Activated CD8-positive, alpha-beta memory T cell treated with anti-CD3 and anti-CD28 coated beads for 48 hours (primary cell): ENCODE measurements at places on chromosomes 3 and 15.

- DNase-seq, result no peak
Observed at GRCh38 chr3:179269152-179269707, 18.3 kb upstream of the KCNMB3 start.

GRCh38 chr15:65244638-65245037 is 33.4 kb upstream of the CILP start:
- no peak for DNase-seq

GRCh38 chr3:165188452-165188851 is 7.7 kb downstream of the SLITRK3 start:
- DNase-seq, result no peak

DNA sequence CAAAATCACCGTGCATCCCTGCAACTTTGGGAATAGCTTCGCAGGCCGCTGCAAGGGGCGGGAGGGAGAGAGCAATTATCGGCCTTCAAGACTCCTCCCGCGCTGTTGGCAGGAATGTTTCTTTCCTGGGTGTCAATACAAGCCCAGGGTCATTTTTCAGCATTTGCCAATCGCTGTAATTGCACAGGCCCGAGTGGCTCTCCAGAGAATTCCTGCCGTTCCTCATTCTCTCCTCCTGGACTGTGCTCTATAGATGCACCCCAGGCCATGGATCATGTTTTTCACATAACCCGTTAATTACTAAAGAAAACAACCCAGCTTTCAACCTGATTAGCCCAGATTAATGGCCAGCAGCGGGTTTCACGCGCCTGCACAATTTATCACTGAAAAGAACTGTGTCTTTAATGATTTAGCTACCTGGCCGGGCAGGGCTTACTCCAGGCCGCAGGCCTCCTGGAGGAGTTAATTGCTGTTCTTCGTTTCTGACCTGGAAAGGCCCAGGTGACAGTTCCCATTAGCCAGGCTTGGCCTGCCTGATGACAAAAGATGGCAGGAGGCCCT is 144.3 kb downstream of the OPA1 start:
- no peak for DNase-seq

- DNase-seq, result no peak
Observed at GRCh38 chr15:73787621-73788020, 34.5 kb upstream of the INSYN1 start.

DNA sequence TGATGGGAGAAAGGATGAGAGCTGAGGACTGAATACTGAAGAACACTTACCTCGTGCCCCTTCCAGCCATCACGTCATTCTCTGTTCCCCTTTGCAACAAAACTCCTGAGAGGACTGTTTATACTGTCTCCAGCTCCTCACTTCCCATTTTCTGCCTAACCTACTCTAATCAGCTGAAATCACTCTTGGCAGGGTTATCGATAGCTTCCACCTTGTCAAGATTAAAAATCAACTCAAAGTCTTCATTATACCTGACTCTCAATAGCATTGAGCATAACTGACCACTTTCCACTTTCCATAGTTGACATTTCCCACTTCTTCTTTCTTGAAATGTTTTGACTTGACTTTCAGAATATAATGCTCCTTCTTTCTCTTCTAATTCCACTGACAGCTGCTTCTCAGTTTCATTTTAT is 4.3 kb downstream of the BTBD1 start:
- no peak for DNase-seq

DNA sequence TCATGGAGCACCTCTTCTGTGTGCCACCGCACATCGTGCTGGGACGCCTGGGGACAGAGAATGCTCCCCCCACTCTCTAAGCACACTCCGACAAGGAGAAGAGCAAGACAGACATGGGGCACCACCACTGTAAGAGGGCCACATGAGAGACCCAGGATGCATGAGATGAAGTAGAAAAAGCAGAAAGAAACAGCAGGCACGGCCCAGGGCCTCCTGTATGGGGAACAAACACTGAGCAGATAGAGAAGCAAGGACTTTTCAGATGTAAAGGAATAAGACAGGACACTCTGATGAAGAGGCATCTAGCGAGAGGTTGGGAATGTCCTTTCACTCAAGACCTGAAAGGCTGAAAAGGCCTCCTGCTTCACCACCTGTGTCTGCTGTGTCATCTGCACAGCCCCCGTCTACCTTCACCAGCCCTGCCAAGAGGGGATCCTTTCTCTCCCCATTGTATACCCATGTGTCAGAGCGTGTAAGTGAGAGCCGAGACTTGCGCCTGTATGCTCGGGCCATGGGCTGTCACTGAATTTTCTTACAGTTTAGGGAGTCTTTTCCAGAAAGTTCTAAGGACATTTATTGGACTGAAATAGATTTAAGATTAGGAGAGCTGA is 125.6 kb downstream of the LRRK1 start:
- no peak for DNase-seq

- peak; percentile 48 for DNase-seq
Observed at GRCh38 chr3:17151598-17152373, 267.0 kb downstream of the PLCL2 start.

DNA sequence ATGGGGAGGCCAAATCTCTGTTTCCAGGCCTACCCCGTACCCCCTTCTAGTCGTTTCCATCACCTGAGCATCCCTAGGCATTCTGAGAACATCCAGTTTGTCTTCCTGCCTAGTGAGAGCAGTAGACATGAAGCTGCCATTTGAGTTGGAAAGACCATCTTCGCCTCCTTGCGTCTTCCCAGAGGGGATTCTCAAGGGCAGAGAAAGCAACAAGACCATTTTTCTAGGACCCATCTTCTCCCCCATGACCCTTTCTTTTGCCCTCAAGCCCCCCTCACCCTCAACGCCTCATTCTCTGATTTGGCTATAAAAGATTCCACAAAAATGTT is 148.7 kb upstream of the BHLHE40 start:
- no peak for DNase-seq

DNA sequence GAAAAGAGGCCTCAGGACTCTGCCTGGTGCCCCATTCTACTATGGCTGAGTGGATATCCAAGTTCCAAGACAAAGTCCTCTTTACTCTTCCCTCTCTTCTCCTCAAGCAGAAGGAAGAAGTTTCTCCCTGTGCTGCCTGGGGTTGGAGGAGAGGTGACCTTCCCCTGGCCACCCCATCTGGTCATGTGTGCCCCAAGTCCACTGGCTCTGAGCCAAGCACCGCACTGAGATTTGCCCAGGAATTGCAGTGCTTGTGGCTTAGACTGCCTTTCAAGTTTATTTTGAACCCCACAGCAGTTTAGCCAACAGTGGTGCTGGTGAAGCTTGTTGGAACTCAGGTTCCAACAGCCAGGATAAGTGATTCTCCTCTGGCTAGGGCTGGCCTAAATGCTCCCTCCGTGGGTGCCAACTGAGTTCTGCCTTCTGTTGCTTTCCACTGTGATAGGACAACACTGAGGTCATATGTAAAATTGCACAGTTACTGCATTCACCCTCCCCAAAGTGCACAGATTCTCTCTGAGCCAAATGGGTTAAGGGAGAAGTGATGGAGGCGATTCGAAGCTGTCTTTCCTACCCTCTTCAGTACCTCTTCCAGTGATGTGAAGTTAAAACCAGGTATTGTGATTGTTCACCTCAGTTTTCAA is 69.9 kb downstream of the TMCO5A start:
- DNase-seq, result no peak

DNA sequence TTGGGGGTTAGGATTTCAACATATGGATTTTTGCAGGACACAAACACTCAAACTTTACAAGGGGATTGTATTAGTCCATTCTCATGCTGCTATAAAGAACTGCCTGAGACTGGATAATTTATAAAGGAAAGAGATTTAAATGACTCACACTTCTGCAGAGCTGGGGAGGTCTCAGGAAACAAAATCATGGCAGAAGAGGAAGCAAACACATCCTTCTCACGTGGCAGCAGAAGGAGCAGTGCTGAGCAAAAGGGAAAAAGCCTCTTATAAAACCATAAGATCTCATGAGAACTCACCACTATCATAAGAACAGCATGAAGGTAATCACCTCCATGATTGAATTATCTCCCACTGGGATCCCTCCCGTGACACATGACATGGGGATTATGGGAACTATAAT is 1183.1 kb downstream of the ZPLD1 start:
- DNase-seq, result no peak

DNA sequence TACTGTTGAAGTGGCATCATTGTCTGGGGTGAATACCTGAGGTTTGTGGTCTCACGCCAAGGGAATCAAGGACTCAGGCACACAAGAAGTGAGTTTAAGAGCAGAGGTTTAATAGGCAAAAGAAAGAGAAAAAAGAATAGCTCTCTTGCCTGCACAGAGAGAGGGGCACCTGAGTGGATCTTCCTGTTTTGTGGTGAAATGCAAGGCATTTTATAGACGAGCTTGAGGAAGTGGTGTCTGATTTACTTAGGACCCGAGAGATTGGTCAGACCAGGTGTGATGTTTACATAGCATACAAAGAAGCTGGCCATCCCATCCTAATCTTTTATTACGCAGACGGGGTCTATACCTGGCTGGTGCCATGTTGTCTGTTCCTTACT is 13.2 kb downstream of the CCR5 start:
- DNase-seq, result no peak

GRCh38 chr3:31892916-31893573 is 88.0 kb downstream of the OSBPL10 start:
- no peak for DNase-seq

DNA sequence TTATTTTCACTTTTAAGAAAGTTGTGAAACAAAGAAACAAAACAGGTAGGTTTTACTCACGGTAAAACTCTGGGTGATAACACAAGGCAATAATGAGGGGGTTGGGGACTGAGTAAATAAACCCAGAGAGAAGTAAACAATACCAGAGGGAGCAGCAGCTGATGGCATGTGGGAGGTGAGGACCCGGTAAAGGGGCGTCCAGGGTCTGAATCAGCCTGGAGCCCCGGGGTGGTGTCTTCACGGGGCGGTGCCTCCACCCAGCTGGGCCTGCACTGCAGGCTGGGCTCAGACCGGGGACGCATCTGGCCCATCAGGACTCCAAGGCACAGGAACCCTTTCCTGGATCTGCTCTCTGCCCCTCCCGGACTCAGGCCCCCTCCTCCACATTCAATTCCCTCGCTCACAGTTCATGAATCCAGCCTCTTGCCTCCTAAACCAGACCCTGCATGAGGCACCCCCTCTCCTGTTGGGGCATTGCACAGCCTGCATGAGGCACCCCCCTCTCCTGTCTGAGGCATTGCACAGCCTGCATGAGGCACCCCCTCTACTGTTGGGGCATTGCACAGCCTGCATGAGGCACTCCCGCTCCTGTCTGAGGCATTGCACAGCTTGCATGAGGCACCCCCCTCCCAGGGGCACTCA is 73.9 kb upstream of the MFGE8 start:
- no peak for DNase-seq

- no peak for DNase-seq
Observed at GRCh38 chr15:66721501-66721937, 19.5 kb downstream of the SMAD6 start.

DNA sequence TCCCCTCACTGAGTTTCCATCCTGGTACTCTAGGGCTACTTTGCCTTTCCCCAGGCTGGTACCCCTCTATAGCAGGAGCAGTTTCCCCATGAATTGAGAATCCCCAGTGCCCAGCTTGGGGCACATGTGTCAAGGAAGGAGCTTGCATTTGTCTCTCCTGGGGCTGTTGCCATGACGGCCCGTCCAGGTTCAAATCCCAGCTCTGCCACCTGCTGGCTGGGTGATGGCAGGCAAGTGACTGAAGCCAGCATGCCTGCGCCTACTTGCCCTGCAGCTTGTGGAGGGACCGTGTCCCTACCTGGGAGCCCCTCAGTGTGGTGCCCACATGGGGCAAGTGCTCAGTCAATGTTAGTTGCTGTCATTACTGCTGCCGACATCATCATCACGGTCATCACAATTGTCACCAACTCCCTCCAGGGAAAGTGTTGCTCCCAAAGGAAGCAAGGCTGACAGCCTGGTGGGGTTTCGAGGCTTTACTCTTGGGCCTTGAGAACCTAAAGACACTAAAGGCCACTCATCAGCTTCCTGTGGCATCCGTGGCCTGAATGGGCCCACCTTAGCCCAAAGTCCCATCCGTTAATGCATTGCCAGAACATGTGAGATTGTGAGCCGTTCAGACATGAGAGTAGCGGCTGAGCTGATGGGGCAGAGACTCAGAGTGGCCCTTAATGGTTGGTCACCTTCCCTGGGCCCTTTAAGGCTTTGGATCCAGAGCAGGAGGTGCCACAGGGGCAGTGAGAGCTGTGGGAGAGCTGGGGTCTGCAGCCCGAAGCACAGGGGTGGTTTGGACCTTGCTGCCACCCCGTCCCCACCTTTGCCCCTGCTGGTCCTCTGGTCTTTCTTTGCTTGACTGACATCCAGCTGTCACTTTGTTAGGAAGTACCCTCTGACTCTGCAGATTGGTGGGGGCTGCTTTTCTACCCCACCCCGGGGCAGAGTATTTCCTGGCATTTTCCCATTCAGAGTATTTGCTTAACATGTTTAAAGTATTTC is 144.4 kb downstream of the DNAJB8 start:
- DNase-seq, result peak; percentile 15

GRCh38 chr15:61256231-61256630 is 27.1 kb upstream of the RORA start:
- DNase-seq, result no peak

- DNase-seq, result no peak
Observed at GRCh38 chr3:52829906-52830463, 487 bp downstream of the ITIH4 start.

DNA sequence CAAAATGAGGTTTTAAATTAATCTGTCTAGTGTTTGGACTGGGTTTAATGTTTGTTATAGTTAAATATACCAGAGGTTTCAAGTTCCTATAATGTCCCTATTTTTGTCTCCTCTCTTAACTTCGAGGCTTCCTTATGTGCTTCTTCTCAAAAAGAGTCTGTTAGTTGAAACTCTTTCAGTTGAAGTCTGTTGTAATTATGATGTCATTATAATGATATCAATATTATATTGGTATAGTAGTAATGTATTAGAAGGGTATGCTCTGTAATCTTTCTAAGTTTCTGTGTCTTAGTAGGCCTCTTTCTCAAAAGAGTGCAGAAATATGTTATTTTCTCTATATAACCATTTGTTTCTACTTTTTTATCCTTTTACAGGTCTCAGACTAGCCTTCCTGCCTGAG is 1148.0 kb downstream of the NSUN3 start:
- DNase-seq, result no peak

GRCh38 chr3:14228681-14229470 is 50.3 kb downstream of the LSM3 start:
- DNase-seq, result no peak

GRCh38 chr3:160012108-160012507 is 23.5 kb downstream of the IL12A start:
- DNase-seq, result no peak

- no peak for DNase-seq
Observed at GRCh38 chr3:45623393-45623792, 28.8 kb downstream of the LIMD1 start.

- no peak for DNase-seq
Observed at GRCh38 chr15:92361321-92362000, 32.2 kb upstream of the ST8SIA2 start.

GRCh38 chr3:195549931-195550519 is 6.9 kb upstream of the PPP1R2 start:
- DNase-seq, result peak; percentile 38
